ENCODE measurements at places on chromosomes 1 and 21.

- no peak for DNase-seq
Measured at GRCh38 chr1:42783092-42783491, 1.7 kb upstream of the TMEM269 start.

GRCh38 chr1:40038697-40039096, 1.8 kb upstream of the CAP1 start:
- DNase-seq, result no peak

DNA sequence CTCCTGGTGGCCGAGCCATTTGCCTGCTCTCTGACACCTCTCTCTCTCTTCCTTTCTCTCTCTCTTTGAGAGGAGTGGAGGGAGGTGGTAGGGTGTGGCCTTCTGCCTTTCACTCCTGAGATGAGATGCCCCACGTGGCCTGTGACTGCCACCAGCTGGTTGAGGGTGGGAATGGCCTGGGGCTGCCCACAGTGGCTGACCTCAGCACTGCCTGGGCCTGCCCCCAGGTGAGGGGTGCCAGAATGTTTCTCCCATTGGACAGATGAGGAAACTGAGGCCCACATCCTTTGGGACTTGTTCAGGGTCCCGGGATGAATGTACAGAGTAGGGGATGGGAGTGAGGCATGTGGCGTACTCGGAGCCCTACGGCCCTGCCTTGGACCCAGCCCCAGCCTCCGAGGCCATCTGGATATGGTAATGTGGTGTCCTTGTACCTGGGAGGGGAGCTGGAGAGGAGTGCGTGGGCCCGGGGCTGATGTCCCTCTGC, 12.7 kb upstream of the C1orf167 start:
- DNase-seq, result peak; percentile 25

GRCh38 chr1:42335809-42336518, 929 bp upstream of the FOXJ3 start:
- peak; percentile 74 for DNase-seq

GRCh38 chr21:35508139-35508888, 459.2 kb upstream of the RUNX1 start:
- no peak for DNase-seq

DNA sequence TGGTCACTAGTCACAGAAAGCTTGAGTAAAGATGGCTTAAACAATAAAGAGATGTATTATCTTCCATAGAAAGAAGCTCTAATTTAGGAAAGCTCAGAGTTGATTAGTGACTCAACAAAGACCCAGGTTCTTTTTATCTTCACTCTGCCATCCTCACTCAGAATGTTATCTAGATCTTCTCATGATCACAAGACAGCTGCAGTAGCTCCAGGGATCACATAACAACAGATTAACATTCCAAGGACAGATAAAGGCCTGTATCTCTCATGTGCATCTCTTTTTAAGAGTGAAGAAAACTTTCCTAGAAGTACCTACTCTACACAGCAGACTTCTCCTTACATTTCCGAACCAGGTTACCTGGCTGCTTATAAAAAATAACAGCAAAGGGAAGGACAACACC, 368.7 kb upstream of the PROX1 start:
- DNase-seq, result no peak

DNA sequence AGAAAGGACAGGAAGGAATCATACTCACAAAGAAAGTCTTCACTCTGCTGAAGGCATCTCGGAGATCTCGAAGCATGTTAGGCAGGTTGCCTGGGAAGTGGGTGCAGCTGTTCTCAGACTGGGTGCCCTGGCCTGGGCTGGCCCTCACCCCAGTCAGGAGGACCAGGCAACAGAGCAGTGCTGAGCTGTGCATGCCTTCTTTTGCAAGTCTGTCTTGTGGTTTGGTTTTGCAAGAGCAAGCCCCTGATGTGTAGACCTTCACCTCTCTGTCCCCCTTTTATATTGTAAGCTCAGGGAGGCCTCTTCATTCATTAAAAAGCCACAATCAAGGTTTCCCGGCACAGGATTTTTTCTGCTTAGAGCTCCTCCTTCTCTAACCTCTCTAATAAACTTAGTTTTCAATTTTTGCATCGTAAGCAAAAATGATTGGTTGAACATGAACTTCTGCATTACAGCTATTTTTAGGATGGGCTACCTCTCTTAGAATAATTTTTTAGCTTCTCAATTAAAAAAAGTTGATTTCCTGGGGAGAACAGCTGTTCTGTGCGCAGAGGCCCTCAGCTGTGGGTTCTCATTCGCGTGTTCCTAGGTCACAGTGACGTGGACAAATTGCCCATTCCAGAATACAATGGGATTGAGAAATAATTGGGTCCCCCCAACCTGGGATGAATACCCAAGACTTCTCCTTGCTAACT, at the start of gene IL10:
IL10 (minus strand) TSS at position 252 of the 695 bp plus-strand sequence; CDS start at position 193, 59 bp downstream.
- DNase-seq, result no peak

DNA sequence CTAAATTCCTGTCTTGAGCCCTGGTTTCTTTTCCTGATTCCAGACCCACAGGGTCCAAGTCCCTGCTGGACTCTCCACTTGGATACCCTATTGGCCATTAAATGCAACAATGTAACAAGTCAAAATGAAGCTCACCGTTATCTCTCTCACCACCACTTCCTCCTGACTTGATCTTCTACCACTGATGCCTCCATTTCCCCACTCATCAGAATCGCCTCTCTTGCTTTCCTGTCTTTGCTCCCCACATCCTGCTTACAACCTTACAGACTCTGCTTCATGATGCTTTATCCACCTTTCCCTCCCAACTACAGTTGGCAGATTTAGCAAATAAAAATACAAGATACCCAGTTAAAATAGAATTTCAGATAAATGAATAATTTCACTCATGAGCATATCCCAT, 343.8 kb downstream of the KCNH1 start:
- DNase-seq, result no peak

GRCh38 chr1:202856014-202856413, 32.9 kb downstream of the RABIF start:
- no peak for DNase-seq

DNA sequence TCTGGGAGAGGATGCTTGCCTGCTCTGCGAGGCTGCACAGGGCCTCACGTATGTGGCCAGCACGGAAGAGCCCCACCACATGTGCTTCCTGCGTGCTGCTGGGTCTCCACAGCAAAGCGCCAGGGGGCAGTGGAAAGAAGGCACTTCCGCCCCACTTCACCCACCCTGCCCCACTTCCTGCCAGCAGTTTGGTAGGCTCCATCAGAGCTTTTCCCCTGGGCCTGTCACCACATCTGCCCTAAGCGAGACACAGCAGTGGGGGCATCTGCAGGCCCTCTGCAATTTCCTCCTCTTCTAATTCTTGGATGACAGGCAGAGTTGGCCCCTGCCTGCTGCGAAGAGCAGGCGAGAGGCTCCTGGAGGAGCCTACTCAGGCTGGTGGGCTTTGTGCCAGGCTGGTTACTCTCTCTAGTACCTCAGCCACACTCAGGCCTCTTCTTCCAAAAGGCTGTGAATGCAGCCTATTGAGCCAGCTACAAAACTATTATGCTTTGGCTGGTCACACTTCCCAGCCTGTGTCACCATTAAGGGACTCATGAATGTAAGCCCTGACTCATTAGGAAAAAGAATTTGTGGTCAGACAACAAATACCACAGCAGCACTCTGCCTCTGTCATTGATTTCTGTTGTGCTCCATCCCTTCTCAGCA, 25.0 kb downstream of the CD244 start:
- DNase-seq, result no peak

- DNase-seq, result no peak
Measured at GRCh38 chr1:97783751-97784150, 137.1 kb downstream of the DPYD start.

Data from NCI-H1105 treated with DMSO at 0.1 percent for 48 hours (cell line).